ENCODE measurements at places on chromosomes 2 and 18.
A peak's percentile ranks its signal among the peaks of the same experiment; 100 is the strongest.

- no peak for DNase-seq
These were observed 67.5 kb downstream of the ATP9B start for GRCh38 chr18:79136742-79137141.

DNA sequence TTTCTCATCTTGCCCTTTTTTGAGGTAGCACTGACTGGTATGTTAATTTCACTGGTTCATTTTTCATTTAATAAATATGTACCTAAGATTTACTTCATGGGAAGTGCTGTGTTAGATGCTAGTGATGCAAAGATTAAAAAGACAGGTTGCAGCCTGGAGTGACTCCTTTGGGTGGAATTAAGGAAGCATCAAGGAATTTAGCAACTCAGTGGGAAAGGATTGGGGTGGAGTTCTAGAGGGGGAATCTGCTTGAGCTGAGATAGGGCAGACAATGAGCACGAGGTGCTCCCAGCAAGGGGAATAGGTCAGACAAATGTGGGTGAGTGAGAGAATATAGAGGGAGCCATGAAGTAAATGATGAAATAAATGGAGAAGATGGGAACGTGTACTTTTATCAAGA lies 57.0 kb downstream of the LYPD6 start:
- DNase-seq: no peak

DNA sequence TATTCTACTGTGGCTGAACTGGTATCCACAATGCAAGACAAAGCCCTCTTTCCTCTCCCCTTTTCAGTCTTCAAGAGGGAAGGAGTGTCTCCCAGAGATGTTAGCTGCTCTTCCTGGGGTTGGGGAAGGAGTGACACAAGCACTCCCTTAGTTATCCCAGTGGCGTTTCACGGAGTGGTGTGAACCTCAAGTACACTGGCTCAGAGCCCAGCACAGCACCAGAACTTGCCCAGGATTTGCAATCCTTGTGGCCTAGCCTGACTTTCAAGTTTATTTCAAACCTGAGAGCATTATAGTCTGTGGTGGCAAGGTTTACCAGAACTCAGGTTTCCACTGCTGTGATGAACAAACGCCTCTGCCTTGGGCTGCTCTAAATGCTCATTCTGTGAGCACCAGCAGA lies 162.5 kb downstream of the CCDC102B start:
- no peak for DNase-seq

GRCh38 chr2:122754561-122754960 lies 999.1 kb downstream of the TSN start:
- DNase-seq: no peak

GRCh38 chr2:99448556-99448955 lies 41.3 kb downstream of the REV1 start:
- no peak for DNase-seq

DNA sequence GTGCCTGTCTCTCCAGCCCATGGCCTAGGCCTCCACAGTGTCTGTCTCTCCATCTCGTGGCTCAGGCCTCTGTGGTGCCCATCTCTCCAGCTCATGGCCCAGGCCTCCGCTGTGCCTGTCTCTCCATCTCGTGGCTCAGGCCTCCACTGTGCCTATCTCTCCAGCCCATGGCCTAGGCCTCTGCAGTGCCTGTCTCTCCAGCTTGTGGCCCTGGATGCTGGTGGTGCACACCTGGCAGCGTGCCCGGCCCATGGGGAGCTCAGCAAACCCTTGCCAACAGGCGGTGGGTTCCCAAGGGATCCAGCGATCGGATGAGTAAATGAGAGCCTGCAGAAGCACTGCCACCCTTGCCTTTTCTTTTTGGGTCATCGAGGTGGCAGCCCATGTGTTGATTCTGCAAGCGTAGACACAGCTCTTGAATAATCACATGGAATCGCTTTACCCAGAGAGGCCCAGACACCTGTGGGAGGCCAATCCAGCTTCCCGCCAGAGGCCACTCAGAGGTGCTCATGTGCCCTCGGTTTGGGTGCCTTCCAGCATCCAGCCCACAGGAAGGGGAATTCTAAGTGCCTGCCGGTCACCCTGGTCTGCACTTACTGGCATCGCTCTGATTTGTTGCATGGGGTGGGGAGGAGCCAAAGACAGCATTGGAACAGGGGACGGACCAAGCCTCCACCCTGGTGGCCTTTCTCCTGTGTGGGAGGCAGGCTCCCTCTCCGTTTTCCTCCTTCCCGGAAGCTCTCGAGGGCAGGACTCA lies 101.8 kb upstream of the HDAC4 start:
- no peak for DNase-seq

DNA sequence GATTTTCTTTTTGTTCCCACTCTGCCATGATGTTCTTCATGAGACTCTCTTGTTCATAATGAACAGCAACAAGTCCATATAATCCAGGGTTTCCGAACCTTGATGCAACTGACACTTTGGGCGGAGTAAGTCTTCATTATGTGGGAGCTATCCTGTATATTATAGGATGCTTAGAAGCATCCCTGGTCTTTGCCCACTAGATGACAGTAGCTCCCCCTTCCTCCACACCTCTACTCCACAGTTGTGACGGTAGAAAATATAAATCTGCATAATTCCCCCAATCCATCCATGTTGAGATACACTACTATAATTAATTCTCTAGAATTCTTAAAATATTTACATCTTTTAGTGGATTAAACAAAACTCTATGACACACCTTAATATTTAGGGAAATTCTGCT lies 482.2 kb upstream of the CELF4 start:
- DNase-seq: no peak

GRCh38 chr18:76621782-76622495 lies 126.9 kb upstream of the ZNF516 start:
- DNase-seq: no peak

DNA sequence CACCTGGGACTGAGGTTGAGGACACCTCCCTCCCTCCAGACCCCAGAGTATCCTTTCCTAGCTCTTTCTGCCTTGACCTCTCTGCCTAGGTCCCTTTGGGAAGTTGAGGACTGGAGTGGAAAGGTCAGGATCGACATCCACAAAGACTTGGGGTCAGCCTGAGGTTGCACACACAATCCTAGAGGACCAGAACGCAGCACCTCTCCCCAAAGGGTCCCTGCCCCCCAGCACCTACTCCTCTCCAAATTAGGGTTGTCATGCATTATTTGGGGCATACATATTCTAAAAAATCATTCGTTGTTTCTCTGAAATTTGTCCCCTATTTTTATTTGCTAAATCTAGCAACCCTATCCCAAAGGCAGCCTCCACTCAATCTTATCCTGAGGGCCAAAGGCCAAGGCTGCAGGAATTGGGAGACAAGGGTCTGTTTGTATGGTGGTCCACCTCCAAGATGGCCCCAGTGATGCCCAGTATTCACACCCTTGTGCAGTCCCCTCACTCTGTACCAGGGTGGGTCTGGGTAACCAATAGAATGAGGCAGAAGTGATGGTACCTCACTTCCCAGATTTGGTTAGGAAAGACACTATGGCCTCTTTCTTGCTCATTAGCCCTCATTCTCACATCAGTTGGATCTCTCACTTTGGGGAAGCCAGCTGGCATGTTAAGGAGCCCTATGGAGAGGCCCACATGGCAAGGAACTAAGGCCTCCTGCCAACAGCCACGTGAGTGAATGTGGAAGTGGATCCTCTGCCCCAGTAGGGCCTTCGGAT lies 3.5 kb upstream of the CHRNG start:
- no peak for DNase-seq

GRCh38 chr18:77209587-77209986 lies 40.1 kb upstream of the GALR1 start:
- no peak for DNase-seq

DNA sequence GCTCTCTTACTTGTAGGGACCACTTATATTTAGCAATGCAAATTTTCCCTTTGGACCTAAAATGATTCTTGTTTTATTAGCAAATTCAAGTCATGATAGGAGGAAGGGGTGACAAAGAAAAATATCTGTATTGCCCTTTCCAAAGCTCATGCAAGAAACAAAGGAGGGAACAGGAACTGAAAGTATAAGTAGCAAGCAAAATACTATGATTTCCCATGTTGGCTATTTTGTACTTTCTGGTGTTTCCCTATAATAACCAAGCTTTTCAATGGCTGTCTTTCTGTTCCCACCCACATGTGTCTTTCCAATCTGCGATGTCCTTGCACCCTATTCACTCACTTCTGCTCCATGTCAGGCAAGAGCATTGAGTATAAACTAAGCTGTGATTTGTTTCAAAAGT lies 279.7 kb downstream of the RNF144A start:
- no peak for DNase-seq

DNA sequence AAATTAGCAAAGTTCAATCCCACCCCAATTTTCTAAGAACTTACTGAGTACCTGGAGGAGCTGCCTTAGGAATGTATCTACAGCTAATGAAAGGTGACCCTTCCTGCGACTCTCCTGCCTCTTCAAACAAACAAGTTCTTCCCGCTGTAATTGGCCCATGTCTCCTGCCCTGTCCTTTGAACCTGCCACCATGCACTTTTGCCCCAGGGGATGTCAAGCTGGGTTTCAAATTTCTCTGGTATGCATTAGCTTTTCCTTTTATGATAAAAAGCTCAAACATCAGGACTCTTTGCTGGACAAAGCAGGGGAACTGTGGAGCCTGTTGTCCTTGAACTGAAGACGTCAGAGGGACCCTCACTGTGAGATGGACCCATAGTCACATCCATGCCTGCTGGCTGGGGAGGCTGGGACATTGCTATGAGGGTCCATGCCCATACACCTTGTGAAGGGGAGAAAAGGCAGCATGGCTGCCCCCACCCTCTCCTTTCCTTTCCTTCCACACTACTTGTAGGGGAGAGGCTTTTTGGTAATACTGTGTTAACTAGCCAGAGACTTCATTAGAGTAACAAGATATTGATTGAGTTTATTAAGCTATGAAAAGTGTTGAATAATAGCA lies 210.7 kb upstream of the COPS8 start:
- no peak for DNase-seq

GRCh38 chr18:73944715-73945114 lies 202.9 kb downstream of the FBXO15 start:
- no peak for DNase-seq

DNA sequence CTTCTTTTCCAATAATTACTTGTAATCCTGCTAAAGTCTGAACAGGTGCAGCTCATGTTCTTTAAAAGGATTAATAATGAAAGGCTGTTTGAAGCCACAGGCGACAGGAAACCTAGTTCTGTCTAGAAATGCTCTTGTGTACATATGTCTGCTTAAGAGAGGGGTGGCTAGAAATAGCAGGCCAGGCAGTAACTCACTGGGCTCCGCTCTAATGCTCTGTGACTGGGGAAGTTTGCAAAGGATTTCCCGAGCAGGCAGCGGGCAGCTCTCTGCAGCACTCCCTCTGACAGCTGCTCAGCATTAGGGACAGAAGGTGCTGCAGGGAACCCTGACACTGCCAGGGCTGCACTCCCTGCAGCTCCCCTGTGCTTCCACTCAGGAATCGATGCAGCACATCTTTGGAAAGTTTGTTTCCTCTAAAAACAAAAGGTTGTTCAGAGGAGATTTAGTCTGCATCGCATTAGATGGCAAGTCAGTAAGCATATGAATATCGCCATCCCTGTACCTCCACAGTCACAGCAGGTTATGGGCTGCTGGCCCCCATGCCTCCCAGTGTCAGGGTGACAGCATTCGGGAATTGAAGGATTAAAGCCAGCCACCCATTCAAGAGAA lies 33.1 kb upstream of the TTC39C start:
- no peak for DNase-seq

DNA sequence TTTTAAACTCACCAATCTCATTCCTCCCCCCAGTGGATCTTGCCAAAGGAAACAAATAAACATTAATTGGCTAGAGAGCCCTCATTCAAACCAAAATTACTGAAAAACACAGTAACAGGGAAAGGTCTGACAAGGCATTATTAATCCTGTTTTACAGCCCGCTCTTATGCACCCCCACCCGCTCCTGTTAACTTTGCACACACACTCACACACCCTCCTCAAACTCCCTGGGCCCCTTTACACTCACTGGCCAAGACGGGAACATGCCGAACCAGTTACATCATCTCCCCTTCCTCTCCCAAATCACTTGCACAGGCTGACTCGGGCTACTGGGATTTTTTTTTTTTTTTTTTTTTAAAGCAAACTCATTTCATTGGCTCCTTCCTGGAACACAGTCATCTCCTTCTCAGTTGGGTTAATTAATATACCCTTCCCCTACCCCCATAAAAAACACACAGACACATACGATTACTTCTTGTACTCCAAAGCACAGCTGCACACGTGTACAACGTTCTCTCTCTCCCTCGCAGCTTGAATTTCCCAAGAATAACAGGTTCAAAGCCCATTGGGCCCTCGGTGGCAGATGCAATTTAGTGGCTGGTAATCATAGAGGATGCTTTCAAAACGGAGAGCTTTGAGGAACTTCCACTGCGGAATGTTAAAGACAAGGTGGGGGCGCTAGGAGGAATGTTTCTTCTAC lies 31.8 kb downstream of the KLF7 start:
- DNase-seq: peak; percentile 61

DNA sequence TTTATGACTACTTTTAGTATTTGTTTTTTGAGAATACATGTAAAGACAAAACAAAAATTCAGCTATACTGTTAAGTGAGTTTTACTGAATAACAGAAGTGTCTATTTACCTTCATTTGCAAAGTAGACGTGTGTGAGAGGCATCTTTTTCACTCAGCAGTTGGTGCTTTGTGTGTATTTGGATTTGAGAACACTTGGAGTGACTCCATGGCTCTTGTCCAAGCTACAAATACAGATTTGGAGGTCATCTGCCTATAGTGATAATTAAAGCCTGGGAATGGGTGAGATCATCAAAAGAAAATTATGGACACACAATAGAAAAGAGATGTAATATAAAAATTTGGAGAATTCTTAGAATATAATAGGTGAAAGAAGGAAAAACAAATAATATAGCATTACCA lies 6.2 kb downstream of the NAB1 start:
- no peak for DNase-seq

GRCh38 chr2:201344663-201345366 lies 12.3 kb downstream of the FLACC1 start:
- no peak for DNase-seq

DNA sequence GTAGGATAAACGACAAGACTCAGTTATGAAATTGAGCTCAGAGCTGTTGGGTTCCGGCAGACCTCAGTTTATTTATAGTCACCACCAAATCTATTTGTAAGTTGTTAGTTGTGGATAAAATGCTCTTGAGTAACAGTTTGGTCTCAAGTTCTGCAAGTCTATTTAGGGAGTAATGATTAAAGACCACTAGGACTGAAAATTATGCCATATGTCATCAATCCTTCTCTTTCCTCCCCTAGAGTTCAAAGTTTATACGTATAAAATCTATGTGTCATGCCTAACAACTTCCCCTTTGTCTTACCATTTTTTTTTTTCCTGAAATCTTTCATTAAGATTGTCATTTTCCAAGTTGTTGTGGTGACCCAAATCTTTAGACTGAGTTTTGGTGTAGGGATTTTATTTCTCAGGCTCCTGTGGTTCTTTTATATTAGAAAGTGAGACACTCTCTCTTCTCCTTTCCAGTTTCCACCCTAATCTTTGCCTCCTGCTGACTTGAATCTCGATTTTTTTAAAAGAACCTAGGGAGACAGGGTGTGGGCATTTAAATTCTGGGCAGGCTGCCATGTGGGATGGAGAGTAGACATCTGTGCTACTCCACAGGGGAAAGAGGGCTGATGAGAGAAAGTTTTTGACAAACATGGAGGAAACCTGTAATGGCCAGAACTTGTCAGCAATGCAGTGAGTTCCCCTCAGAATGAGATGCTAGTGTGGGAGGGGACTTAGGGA lies 51.0 kb downstream of the LAMA3 start:
- DNase-seq: no peak

- no peak for DNase-seq
These were observed 45.8 kb upstream of the PDK1 start for GRCh38 chr2:172510088-172510487.

GRCh38 chr2:125559186-125559585 lies 1096.8 kb upstream of the GYPC start:
- no peak for DNase-seq

Measured in NCI-H187 (cell line).